Activated B cell treated with CpG ODN at 0.5 μM for 24 hours (primary cell): ENCODE measurements at places on chromosomes 1 and 21.

DNA sequence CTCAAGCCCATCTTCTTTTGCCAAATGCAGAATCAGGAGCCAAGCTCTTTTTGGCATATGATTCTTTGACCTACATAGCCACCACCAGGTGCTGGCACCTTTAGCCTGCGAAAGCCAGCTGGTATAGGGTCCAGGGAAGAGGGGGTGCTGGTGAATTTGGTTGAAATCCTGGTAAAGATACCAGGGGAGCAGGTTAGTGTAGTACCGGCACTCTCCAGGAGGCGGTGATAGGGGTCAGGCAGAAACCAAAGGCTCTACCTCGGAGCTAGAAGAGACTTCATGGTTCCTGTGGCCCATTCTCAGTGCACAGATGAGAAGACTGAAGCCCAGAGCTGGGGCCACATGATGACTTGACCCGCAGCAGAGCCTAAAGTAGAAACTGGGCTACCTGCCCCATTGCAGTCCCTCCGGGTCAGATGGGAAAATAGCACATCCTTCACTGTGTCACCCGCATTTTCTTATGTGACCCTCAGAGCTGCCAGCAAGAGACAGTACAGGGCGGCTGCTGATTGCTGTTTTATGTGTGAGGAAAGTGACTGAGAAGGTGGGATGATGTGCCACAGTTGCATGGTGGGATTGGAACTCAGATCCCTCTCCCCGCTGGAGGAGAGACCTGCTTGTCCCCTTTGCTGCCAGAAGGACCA lies 36.0 kb upstream of the IL19 start:
- H3K27ac ChIP-seq = peak overlapping the region; percentile 24
- H3K36me3 ChIP-seq = peaks cover 57% of the 10 kb centered on the region

DNA sequence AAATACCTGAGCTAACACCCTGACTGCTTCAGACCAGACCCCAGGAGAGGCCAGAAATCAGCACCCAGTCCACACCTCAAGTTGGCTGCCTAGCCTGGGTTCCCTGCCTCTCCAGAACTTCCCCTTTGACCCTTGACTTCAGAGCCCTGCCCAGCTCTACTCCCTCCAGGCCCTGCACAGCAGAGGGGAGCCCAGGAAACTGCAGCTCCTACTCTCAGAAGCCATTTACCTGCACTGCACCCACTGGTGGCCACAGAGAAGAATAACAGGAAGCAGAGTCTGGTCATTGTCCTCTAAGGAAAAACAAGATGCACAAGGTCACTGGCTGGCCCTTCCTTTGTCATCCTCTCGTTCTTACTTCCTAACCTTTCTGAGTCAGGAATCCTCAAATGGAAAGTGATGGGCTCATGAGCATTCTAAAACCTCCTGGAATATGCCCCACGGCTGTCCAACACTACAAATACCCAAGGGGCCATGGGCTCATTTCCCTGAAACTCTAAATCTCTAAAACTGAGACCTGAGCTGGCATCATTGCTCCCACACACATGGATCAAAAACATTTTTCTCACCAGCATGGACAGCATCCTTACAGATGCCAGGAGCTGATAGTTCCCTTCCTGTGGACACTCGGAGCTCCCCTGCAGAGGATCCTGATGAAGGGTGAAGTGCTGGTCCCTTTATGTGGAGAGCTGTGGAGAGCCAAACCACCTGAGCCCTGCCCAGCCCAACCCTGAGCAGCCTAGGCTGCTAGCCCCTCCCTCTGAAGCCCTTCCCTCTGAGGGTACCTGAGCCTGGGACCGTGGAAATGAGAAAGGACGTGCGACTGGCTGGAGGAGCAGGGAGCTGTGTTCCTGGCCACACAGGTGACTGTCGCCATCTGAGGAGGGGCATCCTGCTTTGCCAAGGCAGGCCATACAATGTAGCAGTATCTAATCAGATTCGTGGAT lies at the start of gene ITLN2:
Gene ITLN2, minus strand, starts transcription at position 652 of the 947 bp plus-strand sequence. Its CDS starts 68 bp downstream, at position 584.
- no peaks in the 10 kb centered on the region for H3K36me3 ChIP-seq
- H3K4me3 ChIP-seq = no peak within 1 kb of the TSS
- H3K27me3 ChIP-seq = no peaks in the 10 kb centered on the region
- H3K4me1 ChIP-seq = peaks cover 7% of the 10 kb centered on the region
- DNase-seq = peak; percentile 20

DNA sequence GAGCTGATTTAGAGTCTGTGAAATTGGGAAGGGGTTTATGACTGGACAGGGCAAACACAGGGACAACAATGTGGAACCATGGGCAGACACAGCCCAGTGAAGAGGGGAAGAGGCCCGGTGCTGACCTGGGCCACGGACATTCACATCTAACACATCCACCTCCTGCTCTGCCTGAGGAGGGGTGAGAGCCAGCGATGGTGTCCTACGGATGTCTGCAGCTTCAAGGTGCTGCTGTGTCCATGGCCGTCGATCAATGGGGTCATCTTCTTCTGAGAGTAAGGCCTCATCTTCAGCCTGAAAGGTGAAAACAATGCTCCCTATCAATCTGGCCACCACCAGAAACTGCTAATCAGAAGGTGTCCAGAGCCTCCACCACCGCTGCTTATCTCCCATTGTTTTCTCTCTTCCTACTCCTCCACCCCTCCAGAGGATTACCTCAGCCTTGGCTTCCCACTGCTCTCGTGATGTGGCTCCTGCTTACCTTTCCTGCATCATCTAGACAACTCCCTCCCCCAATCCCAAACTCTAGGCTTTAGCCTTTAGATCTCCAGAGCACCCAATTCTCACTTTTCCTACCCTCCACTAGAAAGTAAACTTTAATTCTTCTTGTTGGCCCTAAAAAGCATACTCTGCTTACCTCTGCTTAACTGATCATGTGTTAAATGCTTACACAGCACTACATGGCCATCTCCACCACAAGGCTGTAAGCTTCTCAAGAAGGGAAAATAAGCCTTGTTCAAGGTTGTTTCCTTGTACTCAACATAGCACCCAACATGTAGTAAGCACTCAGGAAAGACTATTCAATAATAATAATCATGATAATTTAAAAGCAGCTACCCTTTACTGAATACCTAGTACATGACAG lies 24.0 kb upstream of the ADAM30 start:
- peaks cover 100% of the 10 kb centered on the region for H3K36me3 ChIP-seq
- H3K27ac ChIP-seq = no peak overlapping the region
- no peak for DNase-seq
- H3K4me3 ChIP-seq = no peak overlapping the region
- no peaks in the 10 kb centered on the region for H3K27me3 ChIP-seq

GRCh38 chr1:173418107-173418985 lies 58.8 kb upstream of the PRDX6 start:
- DNase-seq = peak; percentile 52
- no peaks in the 10 kb centered on the region for H3K27me3 ChIP-seq
- H3K27ac ChIP-seq = peak overlapping the region; percentile 95
- no peaks in the 10 kb centered on the region for H3K36me3 ChIP-seq

GRCh38 chr21:42398436-42399028 lies 2.7 kb upstream of the TMPRSS3 start:
- DNase-seq = no peak
- no peak overlapping the region for H3K27ac ChIP-seq
- no peak overlapping the region for H3K4me3 ChIP-seq

GRCh38 chr21:26833460-26833939 lies 11.7 kb downstream of the ADAMTS1 start:
- H3K27ac ChIP-seq = no peak overlapping the region
- H3K4me1 ChIP-seq = no peaks in the 10 kb centered on the region
- peaks cover 2% of the 10 kb centered on the region for H3K27me3 ChIP-seq
- no peak overlapping the region for H3K4me3 ChIP-seq
- H3K36me3 ChIP-seq = no peaks in the 10 kb centered on the region
- no peak for DNase-seq

DNA sequence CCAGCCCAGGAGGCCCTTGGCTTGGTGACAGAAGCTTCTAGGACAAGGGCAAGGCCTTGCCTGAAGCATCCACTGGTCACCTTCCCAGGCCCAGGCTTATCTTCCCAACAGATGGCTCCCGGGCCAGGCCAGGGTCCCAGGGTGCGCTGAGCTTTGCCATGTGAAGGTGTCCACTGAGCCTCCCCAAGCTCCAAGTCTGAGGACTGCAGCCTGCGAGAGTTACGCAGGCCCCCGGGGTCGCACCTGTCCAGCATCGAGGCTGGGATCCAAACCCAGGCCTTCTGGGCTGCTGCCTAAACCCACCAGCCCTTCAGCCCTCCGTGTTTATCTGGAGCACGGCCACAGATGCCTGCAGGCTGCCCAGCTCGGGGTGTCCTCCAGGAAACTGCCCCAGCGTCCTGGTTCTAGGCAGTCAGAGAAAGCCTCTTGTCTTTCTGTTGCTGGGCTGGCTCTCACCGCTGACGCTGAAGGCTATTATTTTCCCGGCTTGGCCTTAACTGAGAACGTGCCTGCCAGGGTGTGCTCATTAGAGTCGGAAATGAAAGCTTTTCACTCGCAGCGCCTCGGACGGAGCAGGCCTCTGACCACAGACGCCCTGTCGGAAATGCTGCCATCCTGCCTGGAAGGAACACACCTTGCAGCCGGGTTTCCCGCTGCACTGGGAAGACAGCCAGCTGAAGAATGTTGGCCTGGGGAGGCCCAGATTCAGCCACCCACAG lies 71.4 kb downstream of the MEGF6 start:
- no peaks in the 10 kb centered on the region for H3K36me3 ChIP-seq
- H3K27ac ChIP-seq = no peak overlapping the region
- DNase-seq = no peak
- no peak overlapping the region for H3K4me3 ChIP-seq
- peaks cover under 1% of the 10 kb centered on the region for H3K27me3 ChIP-seq
